Activated CD8-positive, alpha-beta memory T cell treated with anti-CD3 and anti-CD28 coated beads for 48 hours (primary cell): ENCODE measurements at places on chromosomes 5 and 9.
A peak's percentile ranks its signal among the peaks of the same experiment; 100 is the strongest.

DNA sequence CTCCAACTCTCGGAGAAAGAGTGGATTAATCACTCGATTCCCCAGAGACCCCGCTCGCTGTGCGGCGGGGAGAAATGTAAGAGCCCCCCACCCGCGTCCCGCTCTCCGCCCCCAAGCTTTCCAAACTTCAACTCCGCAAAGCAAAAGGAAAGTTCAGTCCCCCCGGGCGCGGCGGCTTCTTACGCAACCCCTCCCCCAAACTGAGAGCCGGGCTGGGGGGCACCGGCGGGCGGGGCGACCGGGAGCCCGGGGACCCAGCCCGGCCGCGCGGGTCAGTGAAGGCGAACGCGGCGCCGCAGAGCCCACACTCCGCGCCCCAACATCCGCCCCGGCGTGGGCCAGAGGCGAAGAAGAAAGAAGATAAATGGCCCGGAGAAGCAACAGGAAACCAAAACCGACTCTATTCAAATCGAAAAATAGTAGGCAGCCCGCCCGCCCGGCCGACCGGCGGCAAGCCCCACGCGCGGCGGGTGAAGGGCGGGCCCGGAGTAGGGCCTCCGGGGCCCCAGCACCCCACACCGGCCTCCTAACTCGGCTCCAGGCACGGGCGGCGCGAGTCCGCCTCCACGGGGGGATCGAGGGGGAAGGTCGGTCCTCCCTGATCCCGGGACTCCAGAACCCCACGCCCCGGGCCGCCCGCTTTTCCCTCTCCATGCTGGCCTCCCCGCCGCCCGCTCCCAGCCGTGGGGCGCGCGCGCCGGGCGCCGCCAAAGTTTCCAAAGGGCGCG lies 720 bp downstream of the NOTCH1 start:
- DNase-seq = peak; percentile 44

- DNase-seq = no peak
These were observed 42.4 kb downstream of the TRIO start for GRCh38 chr5:14185326-14186058.

- DNase-seq = no peak
These were observed 74.0 kb downstream of the PRR16 start for GRCh38 chr5:120538149-120538548.

- DNase-seq = no peak
These were observed 4.0 kb downstream of the BRD9 start for GRCh38 chr5:888638-889035.

GRCh38 chr5:153896701-153897100 lies 142.0 kb downstream of the FAM114A2 start:
- DNase-seq = no peak

DNA sequence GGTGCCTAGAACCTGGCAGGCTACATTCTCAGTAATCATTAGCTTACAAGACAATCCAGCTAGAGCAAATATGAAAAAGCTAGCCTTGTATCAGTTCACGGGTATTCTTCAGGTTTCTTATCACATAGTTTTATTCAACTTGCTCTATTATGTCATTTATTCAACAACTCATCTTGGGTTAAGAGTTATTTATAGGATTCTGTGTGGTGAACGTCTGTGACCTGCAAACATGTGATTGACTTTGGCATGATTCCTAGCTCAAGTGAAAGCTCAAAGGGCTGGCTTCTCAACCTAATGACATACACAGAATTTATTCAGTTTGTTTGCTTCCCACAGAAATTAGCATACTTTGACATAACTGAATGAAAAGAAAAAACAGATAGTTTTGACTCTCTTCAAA lies 173.1 kb downstream of the PLPPR1 start:
- DNase-seq = no peak

DNA sequence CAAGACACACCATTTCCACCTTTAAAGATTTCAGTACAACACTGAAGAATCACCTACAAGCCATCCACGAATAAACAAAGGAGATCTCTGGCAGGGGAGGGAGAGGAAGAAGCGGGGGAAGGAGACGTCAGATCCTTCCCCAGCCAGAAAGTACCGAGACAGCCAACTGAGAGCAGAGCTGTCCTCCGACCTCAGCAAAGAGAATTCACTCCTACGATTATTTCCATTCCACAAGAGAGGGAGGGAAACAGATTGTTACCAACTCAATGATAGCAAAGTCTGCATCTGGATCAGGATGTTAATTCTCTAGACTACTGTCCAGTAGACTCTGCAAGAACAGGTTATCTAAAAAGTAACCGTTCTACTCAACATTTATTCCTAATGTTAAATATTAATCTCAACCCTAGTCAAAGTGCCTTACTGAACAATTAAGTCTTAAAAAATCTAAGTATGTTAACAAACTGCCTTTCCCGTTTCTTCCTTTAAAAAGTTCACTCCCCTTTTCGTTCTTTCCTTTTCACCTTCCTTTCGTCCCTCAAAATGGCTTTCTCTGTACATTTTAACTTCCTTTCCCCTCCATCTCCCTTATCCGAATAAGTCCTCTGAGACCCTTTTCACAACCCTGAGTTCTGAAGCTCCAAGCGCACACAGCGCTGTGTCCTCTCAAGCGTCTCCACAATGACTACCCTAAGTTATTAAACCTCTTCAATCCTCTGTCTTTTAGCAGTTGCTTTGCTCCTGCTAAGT lies 1.4 kb downstream of the CHD1 start:
- no peak for DNase-seq

DNA sequence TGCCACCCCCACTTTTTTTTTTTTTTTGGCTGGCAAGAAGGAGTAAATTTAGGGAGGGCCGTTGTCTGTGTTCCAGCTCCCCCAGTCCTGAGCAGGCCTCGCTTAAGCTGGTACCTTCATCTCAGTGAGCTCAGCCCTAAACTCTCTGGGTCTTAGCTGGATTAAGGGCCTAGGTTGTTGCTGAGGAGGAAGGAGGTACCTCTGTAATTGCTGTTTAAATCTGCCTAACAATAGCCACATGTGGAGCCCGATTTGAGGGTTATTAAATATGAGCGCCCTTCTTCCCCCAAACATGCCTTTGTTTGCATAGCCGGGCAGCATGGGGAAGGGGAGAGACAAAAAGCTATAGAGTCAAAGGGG lies 179.0 kb upstream of the PITX1 start:
- no peak for DNase-seq

GRCh38 chr9:133456409-133456808 lies 3.4 kb upstream of the CACFD1 start:
- no peak for DNase-seq

GRCh38 chr5:7671381-7671993 lies 179.4 kb downstream of the CFAP90 start:
- DNase-seq = no peak

GRCh38 chr9:137193771-137194170 lies 5.3 kb downstream of the SSNA1 start:
- DNase-seq = no peak

- no peak for DNase-seq
These were observed 95.6 kb downstream of the ADAMTS16 start for GRCh38 chr5:5235685-5236084.

DNA sequence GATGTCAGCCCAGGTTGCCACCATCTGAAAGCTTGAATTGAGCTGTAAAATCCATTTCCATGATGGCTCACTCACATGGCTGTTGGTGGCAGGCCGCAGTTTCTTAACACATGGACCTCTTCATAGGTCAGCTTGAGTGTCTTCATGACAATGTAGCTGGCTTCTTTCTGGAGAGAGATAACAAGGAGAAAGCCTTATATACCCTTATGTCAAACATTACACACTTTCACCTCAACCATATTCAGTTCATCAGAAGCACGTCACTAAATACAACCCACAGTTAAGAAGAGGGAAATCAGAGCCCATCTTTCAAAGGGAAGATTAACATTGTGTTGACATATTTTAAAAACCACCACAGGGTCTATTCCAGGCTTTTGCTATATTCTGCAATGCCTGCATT lies 604.4 kb downstream of the PRELID2 start:
- no peak for DNase-seq

GRCh38 chr9:117418111-117418510 lies 3.3 kb upstream of the ASTN2 start:
- DNase-seq = no peak

GRCh38 chr9:137516144-137516917 lies 33.9 kb downstream of the PNPLA7 start:
- no peak for DNase-seq

GRCh38 chr9:115591584-115591984 lies 473.6 kb upstream of the TNC start:
- DNase-seq = no peak

DNA sequence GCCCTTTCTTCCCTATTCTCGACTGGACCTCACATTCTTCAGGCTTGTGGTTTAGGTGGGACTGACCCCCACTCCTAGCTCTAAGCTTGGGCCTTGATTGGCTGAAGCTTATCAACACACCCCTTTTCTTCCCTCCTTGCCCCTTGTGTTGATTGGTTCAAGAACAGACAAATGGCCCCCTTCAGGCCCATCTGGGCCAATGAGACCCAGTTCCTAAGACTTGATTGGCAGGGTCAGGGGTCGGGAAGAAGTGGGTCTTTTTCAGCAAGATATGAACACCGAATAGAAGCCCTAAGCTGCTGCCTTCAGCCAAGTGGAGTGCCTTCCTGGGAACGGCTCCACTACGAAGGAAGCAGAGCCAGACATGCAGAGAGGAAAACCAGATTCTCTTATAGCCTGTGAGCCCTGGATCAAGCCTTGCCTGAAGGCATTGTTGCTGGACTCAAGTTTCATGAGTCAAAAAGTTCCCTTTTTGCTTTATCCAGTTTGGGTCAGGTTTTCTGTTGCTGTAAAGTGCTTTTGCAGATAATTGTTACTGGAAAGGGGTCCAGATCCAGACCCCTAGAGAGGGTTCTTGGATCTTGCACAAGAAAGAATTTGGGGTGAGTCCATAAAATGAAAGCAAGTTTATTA lies 22.4 kb upstream of the NCS1 start:
- DNase-seq = no peak

GRCh38 chr9:124934290-124934689 lies 6.6 kb downstream of the GOLGA1 start:
- DNase-seq = no peak

GRCh38 chr5:138466125-138466899 lies 1.0 kb downstream of the EGR1 start:
- DNase-seq = no peak

DNA sequence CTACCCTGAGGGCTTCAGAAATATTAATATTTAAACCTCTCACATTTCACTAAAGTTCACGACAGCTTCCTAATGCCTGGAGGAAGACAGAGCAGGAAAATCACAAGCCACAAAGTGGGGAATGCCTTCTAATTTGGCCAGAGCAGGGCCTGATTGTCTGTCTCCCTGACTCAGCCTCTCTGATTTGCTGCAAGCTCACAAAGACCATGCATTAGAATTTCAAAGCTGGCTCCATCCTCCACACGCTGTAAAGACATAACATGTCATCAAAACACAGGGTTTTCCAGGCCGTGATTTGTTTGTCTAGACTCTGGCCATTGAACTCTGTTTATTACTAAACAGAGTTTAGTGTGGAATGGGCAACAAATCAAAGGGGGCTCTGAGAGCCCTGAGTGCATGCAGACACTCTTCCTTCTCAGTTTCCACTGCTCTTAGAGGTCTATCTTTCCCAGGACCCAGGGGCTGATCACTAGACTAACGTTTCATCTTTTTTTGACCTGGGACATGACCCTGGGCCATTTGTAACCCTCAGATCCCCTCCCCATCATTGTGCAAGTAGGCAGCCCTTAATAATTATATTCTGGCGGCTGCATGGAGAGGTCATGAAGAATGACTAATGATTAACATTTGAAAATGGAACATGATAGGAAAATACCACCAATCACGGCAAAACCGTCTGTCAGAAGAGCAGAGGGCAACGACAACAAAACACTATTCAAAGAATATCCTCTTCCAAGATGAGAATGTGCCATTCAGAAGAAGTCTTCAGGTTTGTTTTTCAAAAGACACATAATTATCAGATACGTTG lies 140.2 kb downstream of the ENC1 start:
- no peak for DNase-seq

DNA sequence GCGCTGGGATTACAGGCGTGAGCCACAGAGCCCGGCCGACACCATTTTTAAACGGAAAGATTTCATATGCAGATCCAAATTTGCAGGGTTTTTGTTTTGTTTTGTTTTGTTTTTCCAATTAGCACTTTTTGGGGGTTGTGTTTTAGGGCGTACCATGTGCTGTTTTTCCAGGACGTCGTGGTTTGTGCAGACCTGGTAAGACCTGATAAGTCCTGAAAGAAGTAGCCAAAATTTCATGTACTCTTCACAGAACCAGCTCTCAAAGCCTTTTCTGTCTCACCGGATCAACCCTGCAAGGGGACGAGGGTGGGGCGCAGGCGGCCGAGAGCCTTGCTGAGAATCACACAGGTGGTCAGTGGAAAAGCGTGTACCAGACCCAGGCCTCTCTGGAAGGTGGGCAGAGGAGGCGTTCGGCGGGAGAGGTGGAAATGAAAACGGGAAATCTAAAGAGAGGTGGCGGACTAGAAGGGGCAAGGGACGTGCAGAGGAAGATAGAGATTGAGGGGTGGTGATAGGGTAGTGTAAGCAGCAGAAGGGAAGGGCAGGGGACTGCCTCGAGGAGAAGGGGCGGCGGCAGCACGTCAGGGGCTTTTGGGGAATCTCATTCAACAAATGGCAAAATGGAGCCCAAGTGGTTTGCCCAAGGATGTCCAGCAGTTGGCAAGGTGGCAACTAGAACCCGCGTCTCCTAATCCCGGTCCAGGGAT lies 1.1 kb upstream of the FAF2 start:
- no peak for DNase-seq
